ENCODE measurements at places on chromosomes 3 and 15.

DNA sequence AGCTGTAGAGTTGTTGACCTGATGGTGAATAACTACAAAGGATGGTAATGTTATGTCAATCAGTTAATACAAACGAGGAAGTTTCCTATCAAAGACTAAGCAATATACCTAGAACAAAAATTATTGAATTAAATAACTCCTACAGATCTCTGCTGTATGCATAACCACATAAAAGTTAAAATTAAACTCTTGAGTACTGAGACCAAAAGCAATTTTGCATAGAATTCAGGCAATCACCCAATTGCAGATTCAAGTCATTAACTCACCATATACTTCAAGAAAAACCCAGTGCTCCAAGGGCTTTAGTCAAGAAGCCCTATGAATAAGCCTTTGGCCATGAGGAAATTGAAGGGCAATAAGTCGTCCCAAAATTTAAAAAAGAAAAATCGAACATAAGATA lies 518.8 kb downstream of the MECOM start:
- DNase-seq: no peak

- DNase-seq: no peak
Observed at GRCh38 chr15:41671656-41672648, 11.7 kb downstream of the MGA start.

DNA sequence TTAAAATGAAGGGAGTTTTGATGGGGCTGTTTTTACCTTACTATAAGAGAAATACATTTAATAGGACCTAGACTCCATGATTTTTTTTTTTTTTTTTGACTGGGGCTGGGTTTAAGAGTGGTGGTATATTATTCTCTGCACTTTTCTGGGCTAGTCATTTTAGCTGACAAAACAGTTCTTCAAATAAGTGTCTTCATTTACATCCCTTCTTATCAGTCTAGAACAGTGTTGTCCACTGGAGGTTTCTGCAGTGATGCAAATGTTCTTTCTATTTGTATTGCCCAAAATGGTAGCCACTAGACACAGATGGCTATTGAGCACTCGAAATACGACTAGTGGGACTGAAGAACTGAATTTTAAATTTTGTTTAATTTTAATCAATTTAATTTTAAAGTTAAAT lies 37.2 kb downstream of the KLHL18 start:
- no peak for DNase-seq

GRCh38 chr3:58556761-58557221 lies 19.8 kb upstream of the ACOX2 start:
- DNase-seq: no peak

DNA sequence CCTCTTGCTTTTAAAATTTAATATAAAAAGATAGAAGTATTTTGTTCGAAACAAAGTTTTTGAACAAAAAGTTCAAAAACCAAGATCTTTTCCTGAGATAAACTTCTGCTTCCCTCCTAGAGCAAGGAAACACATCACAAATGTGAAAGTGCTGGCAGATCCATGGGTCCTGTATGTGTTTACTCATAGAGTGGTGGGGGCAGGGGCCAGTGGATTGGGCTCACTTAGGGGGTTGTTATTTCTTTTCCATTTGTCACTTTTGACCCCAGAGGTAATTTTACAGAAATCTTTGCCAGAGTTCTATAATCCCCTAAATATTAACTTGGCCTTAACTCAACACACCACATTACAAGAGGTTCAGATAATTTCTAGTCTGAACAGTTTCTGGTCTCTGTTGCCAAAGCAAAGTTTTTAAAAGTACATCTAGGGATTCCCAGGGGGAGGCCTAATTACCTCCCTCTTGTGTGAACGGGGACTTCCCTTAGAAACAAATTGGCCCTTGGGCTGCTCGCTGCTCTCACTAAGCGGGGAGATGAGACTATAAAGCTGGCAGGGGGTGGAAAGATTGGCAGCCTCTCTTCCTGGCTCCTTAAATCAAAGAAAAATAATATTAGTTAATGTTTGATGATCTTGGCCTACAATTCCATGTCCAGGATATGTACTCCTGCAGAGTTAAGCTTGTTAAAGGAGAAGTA lies 66.8 kb upstream of the PTX3 start:
- DNase-seq: no peak

- peak; percentile 71 for DNase-seq
Observed at GRCh38 chr15:59299929-59300617, 72.6 kb downstream of the MYO1E start.

DNA sequence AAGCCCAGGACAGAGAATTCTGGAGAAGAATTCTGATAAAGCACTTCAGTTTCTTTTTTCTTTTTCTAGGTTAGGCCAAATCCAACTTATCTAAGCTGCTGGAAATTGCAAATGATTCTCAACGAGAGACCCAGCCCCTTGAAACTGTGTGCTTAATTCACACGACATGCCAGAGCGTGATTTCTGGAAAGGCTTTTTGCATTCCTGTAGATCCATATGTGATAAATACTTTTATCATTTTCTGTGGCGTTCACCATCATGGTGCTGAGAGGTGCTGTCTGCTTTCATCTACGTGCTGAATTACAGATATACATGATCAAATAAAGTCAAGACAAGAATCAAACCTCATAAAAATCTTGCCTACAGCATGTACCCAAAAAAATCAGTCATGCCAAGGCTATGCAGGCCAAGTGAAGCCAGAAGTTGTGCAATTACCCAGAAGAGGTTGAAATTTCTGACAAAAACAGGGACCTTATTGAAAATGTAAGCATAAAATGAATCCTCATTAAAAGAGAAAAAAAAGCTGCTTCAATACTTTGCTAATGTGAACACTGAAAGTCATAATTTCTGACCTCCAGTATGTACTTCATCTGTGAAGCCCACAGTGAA lies 10.8 kb upstream of the MEF2A start:
- DNase-seq: no peak

- no peak for DNase-seq
Observed at GRCh38 chr15:85142312-85142711, 160.7 kb downstream of the PDE8A start.

DNA sequence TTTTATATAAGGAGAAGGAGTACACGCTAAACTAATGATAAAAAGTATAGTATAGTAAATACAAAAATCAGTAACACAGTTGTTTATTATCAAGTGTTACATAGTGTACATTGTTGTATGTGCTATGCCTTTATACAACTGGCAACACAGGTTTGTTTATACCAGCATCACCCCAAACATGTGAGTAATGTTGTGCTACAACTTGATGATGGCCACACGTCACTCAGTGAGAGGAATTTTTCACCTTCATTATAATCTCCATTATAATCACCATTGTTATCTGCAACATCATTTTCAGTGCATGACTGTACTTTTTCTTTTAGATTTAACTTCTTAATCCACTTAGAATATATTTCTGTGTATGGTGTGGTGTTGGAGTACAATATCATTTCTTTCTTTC lies 204.0 kb upstream of the CTNNB1 start:
- DNase-seq: no peak

DNA sequence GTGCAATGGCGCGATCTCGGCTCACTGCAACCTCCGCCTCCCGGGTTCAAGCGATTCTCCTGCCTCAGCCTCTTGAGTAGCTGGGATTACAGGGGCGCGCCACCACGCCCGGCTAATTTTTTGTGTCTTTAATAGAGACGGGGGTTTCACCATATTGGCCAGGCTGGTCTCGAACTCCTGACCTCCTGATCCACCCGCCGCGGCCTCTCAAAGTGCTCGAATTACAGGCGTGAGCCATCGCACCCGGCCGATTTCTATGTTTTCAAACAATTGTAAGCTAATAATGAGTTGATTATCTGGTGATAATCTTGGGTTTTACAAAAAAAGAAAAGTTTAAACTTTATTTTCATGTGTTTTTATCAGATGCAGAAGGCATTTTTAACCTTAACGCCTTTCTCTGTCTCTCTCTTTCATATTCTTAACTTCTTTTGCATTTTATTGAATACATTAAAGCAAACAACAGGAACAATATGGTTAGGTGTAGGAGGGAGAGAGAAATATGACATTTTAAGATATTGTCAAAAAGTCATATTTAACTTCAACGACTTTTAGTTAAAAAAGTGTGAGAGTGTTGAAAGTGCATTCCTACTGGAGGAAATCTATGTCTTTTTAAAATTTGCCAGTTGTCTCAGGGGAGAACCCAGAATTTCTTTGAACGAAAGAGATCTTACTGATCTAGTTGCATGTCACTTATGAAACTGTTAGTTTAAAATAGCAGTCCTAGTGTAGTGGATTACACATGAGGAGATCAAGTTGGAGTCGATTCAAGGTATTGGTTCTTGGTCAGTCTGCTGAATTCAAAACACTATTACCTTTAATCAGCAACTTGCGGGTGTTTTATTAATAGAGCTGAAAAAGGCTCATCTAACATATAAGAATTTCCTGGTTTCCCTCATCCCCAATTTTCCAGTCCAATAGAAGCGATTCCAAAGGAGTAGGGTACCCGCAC lies 3.4 kb upstream of the MEIS2 start:
- DNase-seq: no peak

- no peak for DNase-seq
Observed at GRCh38 chr3:163481738-163482137, 1596.6 kb downstream of the SI start.

GRCh38 chr3:105772635-105773034 lies 96.2 kb downstream of the CBLB start:
- DNase-seq: no peak

DNA sequence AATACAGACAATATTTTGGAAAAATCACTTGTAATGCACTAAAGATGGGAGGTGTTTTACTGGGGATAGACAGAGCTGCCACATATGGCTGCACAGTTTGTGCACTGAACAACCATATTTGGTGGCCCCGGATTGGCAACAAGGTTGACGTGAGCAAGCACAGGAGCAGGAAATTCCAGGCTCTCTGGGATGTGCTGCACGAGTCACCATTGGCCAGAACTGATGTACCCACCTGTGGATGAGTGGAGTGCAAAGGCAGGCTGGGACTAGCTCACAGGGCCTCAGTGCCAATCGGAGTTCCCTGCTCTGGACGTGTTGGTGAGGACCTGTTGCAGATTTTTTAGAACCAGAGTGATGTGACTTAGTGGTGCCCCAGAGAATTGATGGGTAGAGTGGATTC lies 42.0 kb upstream of the SCAANT1 start:
- DNase-seq: no peak

DNA sequence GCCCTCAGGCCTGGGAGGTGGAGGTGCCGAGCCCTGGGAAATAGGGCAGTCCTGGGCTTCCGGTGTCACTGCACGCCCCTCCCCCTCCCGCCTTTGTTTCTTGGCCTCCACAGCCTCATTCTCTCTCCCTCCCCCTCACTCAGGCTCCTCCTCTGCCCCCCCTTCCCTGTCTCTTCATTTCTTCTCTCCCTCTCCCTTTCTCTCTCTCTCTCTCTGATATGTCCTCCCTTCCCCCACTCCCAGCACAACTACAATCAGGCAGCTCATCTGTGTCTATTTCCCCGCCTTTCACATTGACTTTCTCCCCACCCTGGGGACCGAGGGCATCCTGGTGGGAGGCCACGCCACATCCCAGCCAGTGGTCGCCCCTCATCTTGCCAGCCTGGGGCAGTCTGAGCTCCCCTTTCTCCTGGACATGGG lies 40.2 kb downstream of the IDH2 start:
- peak; percentile 77 for DNase-seq

GRCh38 chr15:66057089-66057488 lies 187.8 kb downstream of the RAB11A start:
- DNase-seq: no peak
